Muscle of back (tissue), 13 donors: ENCODE measurements at places on chromosomes 5 and 9. TPM values are rescaled to one million over a fixed set of nuclear protein-coding genes. Genes with fewer than 3 reads are reported as not detected.

ROR2 gene
- 3.3 TPM for polyA plus RNA-seq

MELK gene
- polyA plus RNA-seq = 10.5 TPM

SRD5A1 gene
- 10.9 TPM for polyA plus RNA-seq

DNA sequence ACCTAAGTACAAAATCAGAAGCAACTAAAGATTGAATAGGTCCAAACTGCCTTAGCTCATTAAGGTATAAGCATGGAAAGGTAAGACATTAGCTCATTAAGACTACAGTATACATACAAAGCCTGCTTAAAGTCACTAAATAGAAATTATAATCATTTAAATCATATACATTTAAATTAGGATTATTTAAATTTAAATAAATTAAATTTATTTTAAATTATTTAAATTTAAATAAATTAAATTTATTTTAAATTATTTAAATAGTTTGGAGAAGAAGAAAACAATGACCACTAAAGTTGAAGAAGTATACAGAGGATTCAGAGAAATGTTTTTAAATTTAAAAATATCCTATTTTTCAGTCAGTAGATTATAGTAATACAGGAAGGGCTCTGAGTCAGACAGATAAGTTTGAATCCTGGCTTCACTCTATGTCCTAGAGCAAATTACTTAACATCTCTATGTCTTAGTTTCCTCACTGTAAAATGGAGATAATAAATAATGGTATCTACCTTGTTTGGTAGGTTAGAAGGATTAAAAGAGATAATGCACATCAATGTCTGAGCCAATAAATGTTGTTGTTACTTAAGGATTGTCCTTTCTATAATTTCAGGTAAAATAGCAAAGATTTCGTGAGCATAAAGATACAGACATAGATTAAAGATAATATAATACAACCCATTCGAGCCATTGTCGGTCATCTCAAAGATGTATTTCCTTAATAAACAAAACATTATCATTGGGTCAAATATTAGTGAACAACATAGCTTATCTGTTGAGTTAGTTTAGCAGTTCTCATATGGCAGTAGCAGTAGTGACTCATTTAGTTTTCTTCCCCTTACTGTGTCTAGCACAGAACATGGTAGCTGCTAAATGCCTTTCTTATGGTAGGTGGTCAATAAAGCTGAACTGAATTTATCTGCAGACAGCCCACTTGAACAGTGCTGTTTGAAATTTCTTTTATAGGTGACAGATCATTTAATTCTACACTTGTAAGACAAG lies 100.6 kb downstream of the KIAA0825 start:
- no peak for DNase-seq

DNA sequence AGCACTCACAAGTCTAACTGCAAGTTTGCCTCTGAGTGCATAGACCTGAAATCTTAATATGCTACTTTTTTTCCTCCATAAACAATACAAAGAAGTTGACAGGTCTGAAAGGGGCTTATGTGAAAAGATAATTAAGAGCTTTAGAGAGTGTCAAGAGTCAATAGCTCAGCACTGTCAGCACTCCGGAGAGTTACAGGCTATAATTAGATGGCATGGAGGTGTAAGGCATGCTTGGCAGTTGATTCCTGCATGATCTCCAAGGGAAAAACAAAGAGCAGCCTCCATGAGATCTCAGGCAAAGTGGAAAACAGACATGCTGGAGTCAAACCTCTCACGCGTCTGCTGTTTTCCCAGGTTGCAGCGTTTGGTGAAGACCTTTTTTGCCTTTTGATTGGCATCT lies 468.7 kb downstream of the TLE4 start:
- no peak for DNase-seq

GRCh38 chr5:7016999-7017747 lies 303.9 kb downstream of the TENT4A start:
- DNase-seq = no peak

DNA sequence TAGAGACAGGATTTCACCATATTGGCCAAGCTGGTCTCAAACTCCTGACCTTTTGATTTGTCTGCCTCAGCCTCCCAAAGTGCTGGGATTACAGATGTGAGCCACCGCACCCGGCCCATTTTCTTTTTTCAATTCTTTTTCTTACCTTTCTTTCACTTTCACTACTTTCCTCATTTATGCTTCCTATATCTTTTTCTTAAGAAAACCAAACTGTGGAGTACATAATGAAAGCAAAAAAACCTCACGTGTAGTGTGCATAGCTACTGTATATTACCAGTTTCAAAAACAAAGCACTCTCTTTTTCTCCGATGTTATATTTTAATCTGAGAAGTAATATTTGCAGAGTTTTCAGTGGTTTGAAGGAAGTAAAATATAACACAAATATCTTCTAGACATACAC lies 8.0 kb upstream of the CAST start:
- no peak for DNase-seq

DNA sequence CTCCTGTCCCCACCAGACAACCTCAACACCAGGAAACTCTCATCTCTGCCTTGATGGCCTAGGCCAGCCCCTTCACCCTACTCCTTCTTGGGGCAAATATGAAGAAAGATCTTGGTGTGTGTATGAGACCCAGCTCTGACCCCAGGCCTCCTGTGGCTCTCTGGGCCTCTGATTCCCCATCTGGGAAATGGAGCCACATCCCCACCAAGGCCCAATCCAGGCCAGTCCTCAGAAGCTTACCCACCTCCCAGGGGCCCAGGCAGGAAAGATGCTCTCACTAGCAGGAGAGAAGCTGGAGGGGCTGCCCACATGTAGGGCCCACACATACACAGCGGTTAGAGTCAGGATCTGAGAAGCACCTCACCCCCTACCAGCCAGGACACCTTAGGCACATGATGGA lies 38.9 kb downstream of the BICD2 start:
- no peak for DNase-seq

DNA sequence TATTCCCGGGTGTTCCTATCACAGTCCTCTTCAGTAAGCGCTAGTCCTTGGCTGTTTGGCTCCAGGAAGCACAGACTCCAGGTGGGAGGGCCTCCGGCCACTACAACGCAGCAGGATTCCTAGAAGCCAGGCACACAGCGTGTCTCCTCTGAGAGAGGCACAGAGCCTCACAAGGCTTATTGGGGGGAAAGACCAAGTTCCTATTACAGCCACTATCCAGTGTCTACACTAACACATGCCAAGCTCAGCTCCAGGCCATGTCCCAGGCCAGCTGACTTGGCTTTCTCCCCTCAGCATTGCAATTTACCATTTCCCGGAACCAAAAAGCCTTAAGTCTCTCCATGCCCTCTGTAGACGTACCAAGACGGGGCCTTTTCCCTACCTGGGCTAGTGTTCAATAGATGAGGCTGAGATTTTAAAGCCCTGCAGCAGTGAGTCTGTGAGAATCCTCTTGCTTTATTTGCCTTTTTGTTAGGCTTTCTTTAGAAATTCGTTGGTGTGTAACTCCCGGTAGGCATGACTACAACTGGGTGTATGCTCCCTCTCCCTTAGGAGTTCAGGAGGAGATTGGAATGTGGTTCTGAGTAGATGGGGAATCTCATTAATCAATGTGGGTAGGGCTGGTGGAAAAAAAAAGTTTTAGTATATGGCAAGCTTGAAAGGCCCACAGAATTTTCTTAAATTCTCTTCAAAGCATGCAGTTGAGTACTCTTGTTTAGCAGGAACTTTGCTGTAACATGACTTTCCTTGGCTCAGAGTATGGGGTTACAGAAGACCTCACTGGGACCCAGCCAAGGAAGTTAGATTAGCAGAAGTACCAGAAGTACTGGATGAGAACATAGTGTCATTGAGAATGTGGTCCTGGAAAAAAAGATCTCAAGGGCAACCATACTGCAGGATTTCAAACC lies 84.3 kb upstream of the SLC1A3 start:
- no peak for DNase-seq

GRCh38 chr5:146902471-146902870 lies 23.9 kb upstream of the PPP2R2B start:
- DNase-seq = no peak
